ENCODE measurements at places on chromosomes 7 and 10.

DNA sequence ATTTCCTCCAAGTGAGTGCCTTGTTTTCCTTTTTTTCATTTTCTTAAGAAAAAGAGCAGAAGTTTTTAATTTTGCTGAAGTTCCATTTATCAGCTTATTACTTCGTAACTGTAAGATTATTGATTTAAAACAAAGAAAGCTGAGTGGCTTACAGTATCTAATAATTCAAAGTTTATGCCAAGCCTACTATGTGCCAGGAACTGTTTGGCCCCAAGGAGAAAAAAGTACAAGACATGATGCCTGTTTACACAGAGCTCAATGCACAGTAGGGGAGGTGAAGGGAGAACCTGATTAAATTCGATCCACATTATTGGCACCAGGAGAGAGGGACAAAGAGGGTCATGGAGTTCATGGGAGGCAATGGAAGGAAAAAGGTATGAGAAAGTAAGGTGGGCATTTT is 419.3 kb upstream of the ZMIZ1 start:
- DNase-seq: no peak

DNA sequence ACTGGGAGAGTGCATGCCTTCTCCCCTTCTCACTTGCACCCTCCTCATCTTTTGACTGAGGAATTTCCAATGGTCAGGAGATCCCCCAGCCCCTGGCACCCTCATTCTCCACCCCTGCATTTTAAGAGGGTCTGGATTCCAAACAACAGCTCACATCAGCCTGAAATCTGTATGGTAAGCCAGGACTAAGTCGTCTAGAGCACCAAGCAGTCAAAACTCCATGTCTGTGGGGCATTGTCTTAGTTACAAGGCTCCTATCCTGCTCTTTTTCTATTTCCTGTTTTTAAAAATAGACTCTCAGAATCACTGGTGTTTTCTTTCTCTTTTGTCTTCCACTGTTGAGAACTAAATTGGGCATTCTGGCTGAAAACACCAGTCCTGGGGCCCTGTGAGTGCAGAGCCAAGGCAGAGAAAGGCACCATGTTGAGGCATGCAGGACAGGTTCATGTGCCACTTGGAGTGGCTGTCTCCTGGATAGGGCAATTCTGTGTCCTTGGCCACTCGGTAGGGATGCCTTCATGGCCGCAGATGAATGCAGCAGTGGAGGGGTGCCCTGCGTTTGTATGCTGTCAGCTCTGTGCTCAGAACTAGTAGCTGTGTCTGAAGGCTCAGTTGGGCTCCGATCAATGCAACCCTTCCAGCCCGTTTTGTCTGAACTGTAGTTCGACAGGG is 216.6 kb upstream of the YAE1 start:
- DNase-seq: no peak

GRCh38 chr7:39700932-39701331 is 77.6 kb downstream of the RALA start:
- no peak for DNase-seq

DNA sequence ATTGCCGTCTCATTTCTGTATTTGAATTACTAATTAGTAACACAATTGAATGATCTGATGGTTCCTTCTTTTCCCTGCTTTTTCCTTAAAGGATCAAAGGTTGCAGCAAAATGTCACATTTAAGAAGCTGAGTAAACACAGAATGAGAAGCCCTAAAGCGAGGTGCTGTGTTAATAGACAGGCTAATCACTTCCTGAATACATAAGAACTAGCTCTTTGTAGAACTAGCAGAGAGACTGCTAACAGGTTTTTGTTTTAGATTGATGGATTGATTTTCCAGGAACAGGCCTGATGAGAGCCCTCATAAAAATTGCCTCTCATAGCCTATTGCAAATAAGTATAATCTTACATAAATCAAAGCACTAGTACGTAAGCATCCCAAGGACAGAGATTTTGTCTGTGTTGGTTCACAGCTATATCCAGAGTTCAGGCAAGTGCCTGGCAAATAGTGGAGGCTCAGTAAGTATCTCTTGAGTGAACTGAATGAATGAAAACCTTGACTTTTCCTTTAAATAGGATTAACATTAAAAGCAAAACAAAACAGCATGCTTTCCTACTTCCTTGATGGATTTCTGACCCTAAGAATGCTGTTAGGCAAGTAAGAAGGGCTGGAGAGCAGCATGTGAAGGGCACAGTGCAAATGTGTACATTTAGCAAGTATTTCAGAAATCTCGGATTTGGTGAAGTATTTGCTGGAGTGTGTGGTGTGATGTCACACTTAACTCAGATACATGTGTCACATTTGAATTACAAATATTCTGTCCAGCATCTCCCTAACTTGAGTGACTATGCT is 3.3 kb downstream of the TMEM229A start:
- no peak for DNase-seq

DNA sequence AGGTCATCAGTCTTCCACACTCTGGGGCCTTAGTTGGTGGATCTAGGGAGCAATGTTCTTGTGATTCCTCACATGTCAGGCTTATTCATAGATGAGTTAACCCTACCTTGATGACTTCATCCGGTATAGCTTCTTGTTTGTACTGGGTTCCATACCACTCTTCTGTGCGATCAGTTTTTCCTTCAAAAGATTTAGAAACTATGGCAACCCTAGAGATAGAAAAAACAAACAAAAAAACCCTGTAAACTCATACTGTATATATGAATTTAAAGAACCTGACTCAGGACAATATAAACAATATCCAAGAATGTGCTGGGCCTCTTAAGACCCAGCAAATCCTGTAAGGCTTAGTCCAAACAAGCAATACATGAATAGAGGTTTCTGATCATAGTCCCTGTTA is 83.5 kb downstream of the IDE start:
- no peak for DNase-seq

DNA sequence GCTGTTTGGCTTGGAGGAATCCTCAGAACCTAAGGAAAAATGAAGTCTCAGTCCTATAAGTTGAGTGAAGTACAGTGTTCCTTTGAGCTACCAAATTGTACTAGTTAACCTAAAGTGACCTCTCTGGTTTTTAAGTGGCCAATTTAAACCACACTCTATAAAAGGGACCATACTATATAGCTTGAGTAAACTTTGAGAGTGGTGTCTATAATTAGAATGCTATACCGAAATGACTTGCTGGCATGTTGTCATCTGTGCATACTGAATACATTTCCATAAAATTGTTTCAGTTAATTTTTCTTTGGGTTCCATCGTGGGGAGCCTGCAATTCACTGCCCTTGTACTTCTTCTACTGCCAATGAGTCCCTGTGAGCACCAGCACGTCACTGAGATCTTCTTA is 151.1 kb downstream of the DKK1 start:
- no peak for DNase-seq

DNA sequence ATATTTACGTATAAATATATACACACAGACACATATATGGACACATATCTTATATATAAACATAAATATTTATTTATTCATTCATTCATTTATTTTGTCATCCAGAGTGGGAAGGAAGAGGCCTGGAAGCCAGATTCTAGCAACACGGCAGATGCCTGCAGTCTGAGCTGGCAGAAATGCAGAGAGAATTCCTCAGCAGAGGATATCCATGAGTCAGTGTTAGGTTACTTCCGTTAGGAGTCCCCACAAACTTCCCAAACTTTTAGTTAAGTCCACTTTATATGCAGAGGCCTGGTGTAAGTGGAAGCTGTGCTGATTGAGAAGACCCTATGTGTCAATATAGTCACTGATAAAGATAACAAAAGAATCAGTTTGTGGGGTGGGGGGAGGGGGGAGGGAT is 89.6 kb downstream of the PPP1R17 start:
- DNase-seq: no peak

- no peak for DNase-seq
These were observed 247.3 kb downstream of the DOCK4 start for GRCh38 chr7:111958896-111959295.

DNA sequence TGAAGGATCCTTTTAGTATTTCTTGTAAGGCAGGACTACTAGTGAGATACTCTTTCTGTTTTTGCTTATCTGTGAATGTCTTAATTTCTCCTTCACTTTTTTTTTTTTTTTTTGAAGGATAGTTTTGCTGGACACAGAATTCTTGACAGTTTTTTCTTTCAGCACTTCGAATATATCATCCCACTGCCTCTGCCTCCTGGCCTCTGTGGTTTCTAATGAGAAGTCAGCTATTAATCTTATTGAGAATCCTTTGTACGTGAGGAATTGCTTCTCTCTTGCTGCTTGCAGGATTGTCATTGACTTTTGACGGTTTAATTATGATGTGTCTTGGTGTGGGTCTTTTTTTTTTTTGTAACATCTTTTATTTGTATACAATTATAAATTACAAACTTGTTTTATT is 12.6 kb upstream of the WAC start:
- DNase-seq: no peak

DNA sequence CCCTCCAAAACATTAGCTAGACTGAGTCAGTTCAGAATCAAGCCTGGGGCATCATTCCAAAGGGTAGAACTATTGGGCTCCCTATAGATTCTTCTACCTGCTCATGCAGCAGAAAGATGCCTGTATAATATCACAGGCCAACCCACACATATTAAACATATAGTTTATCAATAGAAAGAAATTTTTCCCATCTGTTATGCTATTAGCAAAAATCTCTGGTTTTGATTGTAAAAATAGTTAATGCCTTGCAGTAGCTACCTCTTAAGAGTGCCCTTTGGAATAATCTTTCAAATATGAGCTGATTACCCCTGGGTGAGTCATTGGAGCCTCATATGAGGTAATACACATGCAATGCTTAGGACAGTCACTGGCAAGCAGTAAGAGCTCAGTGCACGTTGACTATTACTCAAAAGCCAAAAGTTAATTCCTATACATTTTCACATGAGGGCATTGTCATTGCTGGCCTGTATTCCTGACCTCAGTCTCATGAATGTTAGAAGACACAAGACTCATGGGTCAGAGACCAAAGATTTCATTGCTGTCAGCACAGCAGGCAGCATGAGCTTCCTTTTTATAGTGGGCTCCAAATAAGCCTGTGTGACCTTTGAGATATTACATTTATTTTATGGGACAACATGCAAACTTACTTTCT is 180.0 kb downstream of the FGFR2 start:
- no peak for DNase-seq

- DNase-seq: no peak
These were observed 10.1 kb downstream of the AVPI1 start for GRCh38 chr10:97676770-97677581.

GRCh38 chr7:8639668-8640067 is 206.3 kb downstream of the NXPH1 start:
- no peak for DNase-seq

- DNase-seq: no peak
These were observed 42.3 kb downstream of the TBXAS1 start for GRCh38 chr7:139871331-139871730.

GRCh38 chr7:125278318-125278717 is 348.7 kb upstream of the POT1 start:
- DNase-seq: no peak

- DNase-seq: no peak
These were observed 13.6 kb upstream of the FAM13C start for GRCh38 chr10:59375990-59376389.

- no peak for DNase-seq
These were observed 21.3 kb downstream of the CPA1 start for GRCh38 chr7:130401578-130401977.

- no peak for DNase-seq
These were observed 64.9 kb downstream of the PRKG1 start for GRCh38 chr10:51139176-51139575.

DNA sequence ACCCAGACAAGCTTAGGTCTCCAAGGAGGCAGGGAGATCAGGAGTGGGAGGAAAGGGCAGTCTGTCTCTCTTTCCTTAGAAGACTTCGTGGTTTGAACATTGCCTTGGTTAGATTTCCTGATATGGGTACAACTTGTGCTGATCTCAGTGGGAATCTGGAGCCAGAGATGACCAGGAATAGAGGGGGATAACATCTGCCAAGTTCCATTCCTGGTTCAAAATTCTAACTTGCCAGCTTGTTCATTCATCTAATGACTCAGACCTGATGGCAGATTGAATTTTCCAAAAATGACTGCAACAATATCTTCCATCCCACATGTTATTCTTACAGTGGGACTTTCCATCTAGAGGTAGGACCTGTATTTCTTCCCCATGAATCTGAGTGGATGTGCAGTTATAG is 394.3 kb upstream of the PODXL start:
- DNase-seq: no peak

DNA sequence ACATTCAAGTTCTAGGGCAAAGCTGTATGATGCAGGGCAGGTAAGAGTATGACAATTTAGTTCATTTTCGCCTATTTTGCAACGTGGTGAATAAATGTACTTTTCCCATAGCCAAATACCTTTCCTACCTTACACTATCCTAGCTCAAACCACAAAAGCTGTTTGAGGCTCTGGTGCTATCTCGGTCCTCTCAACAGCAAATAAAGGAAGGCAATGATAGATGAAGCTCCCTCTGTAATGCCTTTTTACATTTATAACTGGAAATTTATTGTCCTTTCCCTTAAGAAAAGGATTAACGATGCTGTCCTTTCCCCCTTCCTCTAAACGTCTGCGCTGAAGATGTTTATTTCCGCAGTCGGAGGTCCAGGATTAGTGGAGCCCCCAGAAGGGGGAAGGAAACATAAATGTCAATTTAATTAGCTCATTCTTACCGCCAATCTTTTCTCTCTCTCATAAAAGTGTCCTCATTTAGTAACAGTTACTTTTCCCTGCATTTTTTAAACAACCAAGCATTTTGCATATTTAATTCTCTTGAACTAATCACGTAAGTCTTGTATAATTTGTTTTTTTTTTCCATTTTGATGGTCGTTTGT is 114.6 kb downstream of the PIP4K2A start:
- DNase-seq: no peak

DNA sequence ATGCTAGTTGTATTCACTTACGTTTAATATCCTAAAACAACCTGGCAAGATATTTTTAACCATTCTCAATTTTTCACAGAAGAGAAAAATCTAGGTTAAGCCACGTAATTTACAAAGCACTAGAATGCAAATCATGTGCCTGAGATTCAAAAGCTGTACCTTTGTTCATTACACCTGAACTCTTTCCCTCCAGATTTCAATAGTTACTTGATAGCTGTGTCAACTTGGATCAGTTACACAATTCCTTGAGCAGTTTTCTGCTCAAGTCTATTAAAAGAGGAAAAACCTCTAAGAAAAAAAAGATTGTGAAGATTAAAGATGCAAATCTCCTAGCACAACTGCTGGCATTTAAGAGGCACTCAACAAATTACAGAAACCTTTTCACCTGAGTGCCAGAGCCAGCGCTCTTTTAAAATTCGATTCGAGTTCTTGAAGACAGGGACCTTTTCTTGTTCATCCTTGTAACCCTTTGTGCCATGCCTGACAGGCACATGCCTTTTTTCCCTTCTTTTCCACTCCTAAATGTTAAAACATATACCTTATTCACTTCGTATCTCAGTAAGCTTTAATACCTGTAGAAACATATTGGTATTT is 886 bp downstream of the NSUN6 start:
- no peak for DNase-seq

GRCh38 chr10:2927958-2928840 is 139.1 kb upstream of the PFKP start:
- peak; percentile 61 for DNase-seq

- no peak for DNase-seq
These were observed 536.1 kb downstream of the LRMDA start for GRCh38 chr10:75967491-75967890.

- no peak for DNase-seq
These were observed 123.9 kb upstream of the PPIF start for GRCh38 chr10:79223091-79224048.
